NCI-H1930 (cell line): ENCODE measurements at places on chromosomes 6 and 20.

DNA sequence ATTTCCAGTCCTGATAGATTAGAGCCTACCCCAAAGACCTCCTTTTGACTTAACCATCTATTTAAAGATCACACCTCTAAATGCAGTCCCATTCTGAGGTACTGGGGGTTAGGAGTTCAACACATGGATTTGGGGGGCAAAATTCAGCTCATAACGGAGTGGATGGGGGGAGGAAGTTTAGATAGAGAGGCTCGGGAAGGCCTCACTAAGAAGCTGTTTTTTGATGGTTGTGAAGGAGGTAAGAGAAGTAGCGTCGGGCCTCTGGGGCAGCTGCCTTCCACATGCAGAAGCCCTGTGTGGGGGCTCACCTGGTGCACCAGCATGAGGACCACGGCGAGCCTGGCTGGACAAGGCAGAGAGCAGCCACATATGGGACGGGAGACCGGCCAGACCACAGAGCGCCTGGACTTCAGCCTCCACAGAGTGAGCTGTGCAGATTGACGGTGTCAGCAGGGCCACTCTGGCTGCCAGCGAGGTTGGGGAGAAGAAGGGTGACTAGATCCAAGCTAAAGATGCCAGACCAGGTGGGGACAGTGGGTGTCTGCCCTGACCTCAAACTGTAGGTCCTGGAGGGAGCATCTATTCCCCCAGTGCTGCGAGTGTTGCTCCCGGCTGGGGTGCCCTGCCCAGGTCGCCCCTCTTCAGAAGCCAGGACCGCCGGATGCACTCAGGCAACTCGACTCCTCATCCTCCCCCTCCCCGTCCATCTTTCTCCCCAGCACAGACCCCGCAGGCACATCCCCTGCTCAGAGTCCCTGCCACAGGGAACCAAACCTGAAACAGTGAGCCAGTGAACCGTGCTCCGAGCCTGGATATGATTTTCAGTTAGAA is 5.1 kb upstream of the SYNJ2 start:
- no peak for DNase-seq

GRCh38 chr6:16483315-16483875 is 245.0 kb downstream of the GMPR start:
- no peak for DNase-seq

- DNase-seq: no peak
Observed at GRCh38 chr6:33886673-33887144, 82.9 kb upstream of the MLN start.

GRCh38 chr6:74585753-74586152 is 620.1 kb downstream of the COL12A1 start:
- no peak for DNase-seq

DNA sequence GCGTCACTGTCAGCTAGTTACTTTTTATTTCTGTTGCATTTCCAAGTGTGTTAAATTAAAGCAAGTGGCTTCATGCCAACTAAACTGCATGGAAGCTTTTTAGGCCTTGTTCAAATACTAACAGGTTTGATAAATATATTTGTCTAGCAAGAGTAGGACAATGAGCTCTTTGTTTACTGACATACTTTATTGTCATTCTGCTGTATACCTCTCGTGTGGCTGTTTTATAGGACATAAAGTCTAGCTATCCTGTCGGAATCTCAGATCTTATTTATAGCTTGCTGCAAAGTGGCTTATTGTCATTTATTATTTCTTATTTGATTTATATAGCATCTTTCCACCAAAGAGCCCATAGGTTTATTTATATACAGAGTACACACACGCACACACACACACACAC is 711.1 kb downstream of the KIF16B start:
- no peak for DNase-seq

DNA sequence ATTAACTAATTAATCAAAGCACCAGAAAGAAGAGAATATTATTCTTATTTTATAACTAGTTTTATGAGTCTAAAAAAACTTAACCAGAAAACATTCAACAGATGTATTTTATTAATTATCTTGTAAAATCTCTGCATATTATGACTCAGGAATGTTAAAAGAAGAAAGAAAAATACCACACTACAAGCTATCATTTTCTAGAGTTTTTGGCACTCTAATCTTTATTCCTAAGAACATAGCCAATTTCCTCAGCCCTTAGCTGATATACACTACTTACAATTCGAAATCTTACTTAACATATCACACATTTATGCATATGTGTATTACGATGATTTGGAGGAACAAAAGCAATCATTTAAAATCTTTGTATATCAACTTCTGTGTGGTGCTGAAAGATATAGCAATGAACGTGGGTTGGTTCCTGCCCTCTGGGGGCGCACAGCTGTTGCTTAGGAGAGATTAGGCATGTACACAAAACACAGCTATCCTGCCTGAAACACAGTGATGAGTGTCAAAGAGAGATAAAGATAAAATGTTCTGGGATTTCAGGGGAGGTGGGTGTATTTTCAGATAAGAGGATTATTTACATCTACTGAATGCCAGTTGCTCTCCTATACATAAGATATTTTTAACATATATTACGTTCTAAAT is 404.5 kb downstream of the SYNE1 start:
- no peak for DNase-seq

DNA sequence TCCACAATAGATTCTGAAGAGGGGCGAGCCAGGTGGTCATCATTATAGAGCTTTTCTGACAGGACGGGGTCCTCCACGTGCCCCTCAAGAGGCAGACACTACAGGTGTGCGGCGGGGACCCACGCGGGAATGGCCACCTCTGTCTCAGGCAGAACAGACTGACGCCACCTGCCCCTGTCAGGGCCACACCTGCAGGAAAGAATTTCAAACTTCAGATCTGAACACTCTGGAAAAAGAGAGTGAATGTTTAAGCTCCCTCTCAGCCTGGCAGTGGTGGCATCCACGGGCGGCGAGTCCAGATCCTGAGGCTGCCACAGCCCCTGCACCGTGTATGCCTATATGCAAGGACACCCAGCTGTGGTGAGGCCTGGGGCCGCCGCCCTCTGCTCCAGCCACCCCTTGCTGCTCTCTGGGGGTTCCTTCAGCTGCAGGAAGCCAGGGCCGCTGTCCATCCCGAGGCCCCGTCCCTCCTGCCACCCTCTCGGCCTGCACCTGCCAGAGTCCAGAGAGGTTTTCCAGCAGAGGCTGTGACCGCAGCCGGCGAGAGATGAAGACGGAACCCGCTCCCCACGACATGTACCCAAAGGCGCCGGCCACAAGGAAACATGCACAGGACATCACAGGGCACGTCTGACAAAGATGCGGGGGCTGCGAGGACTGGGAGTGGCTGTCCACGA is 234.9 kb downstream of the ERMARD start:
- DNase-seq: no peak

- no peak for DNase-seq
Observed at GRCh38 chr6:159982731-159983506, 14.0 kb downstream of the IGF2R start.

DNA sequence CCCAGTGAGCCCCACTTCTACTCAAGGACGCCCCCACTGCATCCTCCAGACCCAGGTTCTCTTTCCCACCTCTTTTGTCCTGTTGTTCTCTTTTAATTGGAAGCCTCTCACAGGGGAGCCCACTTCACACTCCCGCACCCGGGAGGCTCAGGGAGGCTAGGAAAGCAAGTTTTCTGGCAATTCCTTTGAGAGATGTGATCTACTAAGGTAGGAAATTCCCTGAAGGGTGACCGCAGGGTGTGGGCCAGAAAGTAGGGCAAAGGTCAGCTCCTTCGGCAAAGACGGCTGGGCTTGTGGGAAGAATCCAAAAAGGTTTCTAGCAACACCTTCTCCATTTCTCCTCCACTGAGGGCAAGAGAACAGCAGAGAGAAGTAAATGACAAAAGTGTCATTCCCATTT is 98.1 kb upstream of the PTPN1 start:
- DNase-seq: no peak

DNA sequence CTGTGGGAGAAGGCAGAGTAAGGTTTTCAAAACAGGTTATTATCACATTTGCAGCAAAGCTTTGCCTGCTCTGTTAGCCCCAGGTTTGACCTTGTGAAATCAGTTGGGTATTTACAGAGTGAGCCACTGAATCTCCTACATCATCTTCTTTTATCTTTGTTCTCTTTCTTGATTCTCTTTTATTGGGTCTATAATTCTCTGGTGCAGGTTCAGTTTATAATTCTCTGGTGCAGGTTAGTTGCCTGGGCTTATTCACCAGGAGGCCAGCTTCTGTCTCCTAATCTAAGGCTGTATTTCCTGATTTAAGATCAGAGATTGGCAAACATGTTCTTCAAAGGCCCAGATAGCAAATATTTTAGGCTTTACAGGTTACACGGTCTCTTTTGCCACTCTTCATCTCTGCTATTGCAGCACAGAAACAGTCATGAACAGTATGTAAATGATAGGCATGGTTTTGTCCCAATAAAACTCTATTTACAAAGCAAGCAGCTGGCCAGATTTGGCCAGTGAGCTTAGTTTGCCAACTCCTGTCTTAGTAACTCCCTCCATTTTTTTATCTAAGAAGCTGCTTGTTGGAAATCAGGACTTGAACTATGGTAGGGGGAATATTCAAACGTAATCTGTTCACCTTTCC is 205.0 kb upstream of the RIMS1 start:
- no peak for DNase-seq

DNA sequence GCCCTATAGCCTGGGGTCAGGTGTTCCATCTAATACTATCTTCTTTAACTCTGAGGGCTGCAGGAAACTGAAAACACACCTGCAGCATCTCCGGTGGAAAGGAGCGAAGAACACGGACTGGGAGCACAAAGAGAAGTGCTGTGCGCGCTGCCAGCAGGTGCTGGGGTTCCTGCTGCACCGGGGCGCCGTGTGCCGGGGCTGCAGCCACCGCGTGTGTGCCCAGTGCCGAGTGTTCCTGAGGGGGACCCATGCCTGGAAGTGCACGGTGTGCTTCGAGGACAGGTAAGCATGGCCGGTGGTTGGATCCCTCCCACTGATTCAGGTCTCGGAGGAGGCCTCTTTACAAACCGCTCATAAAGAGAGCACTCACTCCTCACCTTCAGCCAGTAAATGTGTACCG is 15.5 kb downstream of the SYTL3 start:
- no peak for DNase-seq

DNA sequence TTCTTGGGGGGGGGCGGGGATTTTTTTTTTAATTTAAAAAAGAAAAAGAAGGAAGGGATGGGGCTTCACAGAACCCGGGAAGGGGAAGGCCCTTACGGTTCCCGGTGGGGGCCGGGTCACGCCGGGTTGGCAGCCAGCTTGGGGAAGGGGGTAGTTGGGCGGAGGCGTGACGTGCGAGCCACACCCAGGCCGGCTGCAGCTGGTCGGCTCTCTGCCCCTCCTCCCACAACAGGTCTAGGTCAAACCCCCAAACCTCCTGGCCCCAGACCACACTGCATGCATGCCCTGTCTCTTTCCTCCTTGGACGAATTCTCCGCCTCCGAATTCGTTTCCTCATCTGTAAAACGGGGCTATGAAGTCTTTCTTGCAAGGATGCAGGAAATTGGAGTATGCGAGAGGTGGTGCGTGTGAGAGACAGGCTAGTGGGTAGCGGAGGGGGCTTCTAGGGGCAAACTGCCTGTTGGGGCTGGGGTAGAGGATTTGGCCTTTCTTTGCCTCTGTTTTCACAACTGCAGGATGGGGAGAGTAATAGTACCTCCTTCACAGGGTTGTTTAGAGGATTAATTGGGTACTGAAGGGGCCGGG is 828 bp downstream of the HCK start:
- no peak for DNase-seq

DNA sequence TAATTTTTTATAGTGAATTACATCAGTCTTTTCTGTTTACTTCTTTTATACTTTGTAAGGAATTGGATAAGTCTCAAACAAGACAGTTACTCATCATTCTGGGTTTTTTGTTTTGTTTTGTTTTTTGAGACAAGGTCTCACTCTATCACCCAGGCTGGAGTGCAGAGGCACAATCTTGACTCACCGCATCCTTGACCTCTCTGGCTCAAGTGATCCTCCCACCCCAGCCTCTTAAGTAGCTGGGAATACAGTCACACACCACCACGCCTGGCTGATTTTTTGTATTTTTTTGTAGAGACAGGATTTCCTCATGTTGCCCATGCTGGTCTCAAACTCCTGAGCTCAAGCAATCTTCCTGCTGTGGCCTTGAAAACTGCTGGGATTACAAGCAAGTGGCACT is 524.3 kb downstream of the EYS start:
- DNase-seq: no peak

DNA sequence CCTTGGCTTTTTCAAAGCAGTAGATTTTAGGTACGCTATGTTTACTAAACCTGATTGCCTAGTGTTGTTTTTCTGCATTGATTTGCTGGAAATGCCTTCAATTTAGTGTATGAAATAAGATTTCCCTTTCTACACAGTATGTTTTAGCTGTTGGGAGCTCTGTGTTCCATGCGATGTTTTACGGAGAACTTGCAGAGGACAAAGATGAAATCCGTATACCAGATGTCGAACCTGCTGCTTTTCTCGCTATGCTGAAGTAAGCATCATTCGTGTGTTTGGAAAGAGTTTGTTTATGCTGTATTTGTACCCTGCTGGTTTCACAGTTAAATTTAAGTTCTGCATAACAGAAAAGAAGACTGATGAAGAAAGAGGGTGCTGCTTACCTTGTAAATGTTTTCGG is 1.9 kb downstream of the BTBD3 start:
- no peak for DNase-seq

GRCh38 chr6:57013521-57013926 is 33.0 kb upstream of the KIAA1586 start:
- no peak for DNase-seq

DNA sequence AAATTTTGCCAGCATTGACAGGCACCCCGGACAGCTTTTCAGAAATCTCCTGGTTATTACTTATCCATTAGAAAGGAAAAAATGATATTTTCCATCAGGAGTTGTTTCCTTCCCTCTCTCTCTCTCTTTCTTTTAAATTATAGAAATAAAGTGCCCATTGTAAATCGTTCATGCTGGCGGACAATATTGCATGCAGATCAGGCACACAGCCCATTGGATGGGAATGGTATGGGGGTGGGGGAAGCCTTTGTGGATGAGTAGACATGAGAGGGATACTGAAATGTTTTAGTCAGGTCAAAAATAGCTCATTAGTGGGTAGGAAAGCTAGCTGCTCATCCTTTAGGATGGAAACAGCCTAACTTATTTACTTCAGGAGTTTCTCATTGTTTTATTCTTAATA is 764.9 kb upstream of the MMS22L start:
- no peak for DNase-seq

DNA sequence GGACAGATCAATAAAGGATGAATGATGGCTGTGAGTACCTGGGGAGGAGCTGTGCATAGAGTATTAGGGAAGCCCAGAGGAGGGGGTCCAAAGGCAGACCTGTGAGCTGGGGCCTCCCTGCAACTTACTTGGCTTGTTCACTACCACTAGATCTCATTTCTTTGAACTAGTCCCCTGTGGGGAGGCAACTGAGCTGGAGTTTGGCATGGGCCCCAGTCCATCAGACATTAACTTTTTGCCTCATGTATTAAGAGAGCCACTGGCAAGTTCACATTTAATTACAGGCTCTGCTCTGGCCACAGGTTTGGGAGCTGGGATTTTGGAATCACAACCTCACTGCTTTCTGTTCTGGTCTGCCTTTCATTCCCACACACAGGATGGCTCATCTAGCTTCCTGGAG is 254.1 kb downstream of the PRL start:
- no peak for DNase-seq

- no peak for DNase-seq
Observed at GRCh38 chr6:113578691-113579090, 278.5 kb upstream of the MARCKS start.
